ENCODE measurements at places on chromosomes 3 and 15.
A peak's percentile ranks its signal among the peaks of the same experiment; 100 is the strongest.

DNA sequence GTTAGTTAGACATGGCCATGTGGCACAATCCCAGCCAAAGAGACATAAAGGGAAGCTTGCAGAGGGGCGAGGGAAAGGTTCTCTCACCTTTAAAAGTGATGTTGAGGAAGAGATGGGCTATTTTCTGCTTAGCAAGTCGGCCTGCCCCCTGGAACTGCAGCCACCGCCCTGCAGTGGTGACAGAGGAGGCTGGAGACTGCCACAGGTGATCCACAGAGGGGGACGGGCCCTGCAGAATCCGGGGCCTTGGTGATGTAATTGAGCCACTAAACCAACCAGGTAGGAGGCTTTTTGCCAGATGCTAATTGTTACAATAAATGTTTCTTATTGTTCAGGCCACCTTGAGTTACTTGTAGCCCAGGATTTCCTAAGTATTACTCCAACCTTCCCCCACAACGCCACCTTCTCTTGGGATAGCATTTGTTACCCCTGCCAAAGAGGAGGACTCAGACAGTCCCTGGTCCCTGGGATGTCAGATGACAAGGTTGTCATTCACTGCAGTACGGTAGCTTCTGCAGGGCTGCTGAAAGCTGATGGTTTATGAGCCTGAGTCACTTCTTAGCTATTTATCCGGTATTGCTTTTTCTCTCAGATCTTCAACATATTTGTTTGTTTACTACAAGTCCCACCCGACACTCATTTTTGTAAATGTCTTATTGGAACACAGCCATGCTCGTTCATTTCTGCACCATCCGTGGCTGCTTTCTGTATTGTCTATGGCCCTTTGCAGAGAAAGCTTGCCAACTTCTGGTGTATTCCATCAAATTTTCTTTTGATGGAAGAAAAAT, 63.3 kb upstream of the SEC61A1 start:
- no peak overlapping the region for H3K4me3 ChIP-seq
- DNase-seq = no peak
- no peak overlapping the region for H3K27ac ChIP-seq
- no peaks in the 10 kb centered on the region for H3K27me3 ChIP-seq

DNA sequence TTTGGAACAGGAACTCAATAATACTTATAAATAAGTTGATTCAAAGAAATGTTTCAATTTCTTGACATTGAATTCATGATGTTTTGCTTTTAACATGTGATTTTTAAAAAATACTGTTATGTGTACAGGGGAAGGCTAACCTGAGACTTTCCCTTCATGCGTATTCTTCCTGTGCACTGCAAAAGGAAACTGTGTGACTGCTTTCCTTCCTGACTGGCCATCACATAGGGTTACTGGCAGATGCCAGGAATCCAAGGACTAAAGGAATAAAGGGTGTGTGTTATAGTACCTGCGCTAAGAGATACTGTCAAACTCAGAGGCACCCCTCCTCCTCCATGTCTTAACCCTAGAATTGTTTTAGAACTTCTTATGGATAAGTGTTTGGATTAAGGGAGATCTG, 236.0 kb downstream of the UBE2E2 start:
- DNase-seq = no peak
- no peaks in the 10 kb centered on the region for H3K36me3 ChIP-seq
- H3K27me3 ChIP-seq = no peaks in the 10 kb centered on the region
- H3K4me1 ChIP-seq = no peaks in the 10 kb centered on the region
- no peak overlapping the region for H3K4me3 ChIP-seq
- no peak overlapping the region for H3K27ac ChIP-seq

DNA sequence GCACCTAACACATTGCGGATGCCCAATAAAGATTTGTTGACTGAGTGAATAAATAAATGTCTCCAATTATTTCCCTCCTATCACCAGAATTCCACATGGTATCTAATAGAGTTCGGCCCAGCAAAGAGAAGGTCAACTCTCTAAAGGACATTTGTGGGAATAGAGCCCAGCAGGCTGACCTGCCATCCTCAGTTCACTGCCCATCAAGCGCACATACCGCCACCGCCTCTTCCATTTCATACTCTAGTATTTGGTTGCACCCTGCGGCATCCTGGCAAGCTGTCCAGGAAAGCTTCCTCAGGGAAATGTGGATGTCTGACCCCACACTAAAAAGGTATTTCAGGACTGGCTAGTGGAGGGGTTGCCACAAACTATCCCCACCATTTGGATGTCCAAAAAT, 29.8 kb upstream of the DLG1 start:
- no peaks in the 10 kb centered on the region for H3K4me1 ChIP-seq
- H3K27ac ChIP-seq = no peak overlapping the region
- DNase-seq = no peak
- no peaks in the 10 kb centered on the region for H3K36me3 ChIP-seq
- H3K27me3 ChIP-seq = no peaks in the 10 kb centered on the region

GRCh38 chr3:52190294-52191074, 7.5 kb upstream of the ALAS1 start:
- no peak overlapping the region for H3K4me3 ChIP-seq
- peaks cover 32% of the 10 kb centered on the region for H3K4me1 ChIP-seq
- no peak overlapping the region for H3K27ac ChIP-seq
- H3K27me3 ChIP-seq = no peaks in the 10 kb centered on the region
- no peak for DNase-seq

GRCh38 chr3:34678575-34678974, 880.1 kb downstream of the PDCD6IP start:
- no peaks in the 10 kb centered on the region for H3K27me3 ChIP-seq
- no peak overlapping the region for H3K4me3 ChIP-seq
- H3K4me1 ChIP-seq = no peaks in the 10 kb centered on the region
- no peak overlapping the region for H3K27ac ChIP-seq
- H3K36me3 ChIP-seq = no peaks in the 10 kb centered on the region

- H3K27me3 ChIP-seq = no peaks in the 10 kb centered on the region
- peaks cover 45% of the 10 kb centered on the region for H3K4me1 ChIP-seq
- H3K27ac ChIP-seq = peak overlapping the region; percentile 9
- H3K4me3 ChIP-seq = no peak overlapping the region
- DNase-seq = no peak
Measured at GRCh38 chr3:149534671-149535332, 60.3 kb downstream of the TM4SF4 start.

DNA sequence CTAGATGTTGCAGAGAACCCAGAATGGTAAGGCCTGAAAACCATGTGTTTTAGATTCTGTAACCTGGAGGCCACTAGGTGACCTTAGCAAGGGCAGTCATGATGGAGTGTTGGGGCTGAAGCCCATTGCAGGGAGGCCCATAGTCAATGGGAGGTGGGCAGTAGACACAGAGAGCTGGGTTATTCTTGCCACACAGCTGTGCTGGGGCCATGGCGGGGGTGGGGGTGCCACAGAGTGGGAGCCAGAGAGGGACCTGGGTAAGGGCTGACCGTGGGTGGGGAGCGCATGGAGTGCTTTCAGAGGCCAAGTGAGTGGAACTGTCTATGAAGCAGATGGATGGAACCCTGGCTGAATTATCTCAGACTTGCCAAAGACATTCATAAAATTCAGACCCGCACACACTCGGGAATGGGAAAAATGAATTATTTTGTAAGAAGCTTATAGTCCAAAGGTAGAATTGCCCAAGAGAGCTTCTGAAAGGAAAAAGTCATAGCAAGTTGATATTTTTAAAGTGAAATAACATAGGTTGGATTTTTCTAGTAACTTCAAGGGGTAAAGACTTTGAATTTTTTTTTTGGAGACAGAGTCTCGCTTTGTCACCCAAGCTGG, 53.9 kb downstream of the SMAD3 start:
- H3K27me3 ChIP-seq = no peaks in the 10 kb centered on the region
- H3K27ac ChIP-seq = peak overlapping the region; percentile 89
- DNase-seq = no peak
- no peaks in the 10 kb centered on the region for H3K36me3 ChIP-seq

DNA sequence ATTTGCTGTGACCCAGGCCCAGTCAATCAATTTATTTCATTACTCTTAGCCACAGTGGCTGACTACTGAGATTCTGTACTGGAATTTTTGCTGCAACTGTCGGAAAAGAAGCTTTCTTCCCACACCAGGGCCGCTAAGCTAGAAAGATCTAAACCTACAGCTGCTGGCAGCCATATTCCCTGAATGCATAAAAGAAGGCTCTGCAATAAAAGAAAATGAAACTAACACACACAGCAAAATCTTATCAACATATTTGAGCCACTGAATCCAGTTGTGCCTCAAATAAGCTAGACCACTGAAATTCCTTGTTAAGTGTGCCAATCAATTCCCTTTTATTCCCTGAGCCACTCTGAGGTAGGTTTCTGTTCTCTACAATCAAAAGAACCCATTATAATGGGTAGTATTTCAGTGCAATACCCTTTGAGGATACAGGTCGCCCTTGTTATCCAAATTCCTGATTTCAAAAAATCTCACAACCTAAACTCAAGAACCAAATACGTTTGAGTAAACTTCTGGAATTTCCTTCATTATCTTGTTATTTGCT, 60.3 kb downstream of the MYO9A start:
- H3K4me1 ChIP-seq = no peaks in the 10 kb centered on the region
- H3K27ac ChIP-seq = no peak overlapping the region
- DNase-seq = no peak
